ENCODE measurements at places on chromosomes 6 and 20.

DNA sequence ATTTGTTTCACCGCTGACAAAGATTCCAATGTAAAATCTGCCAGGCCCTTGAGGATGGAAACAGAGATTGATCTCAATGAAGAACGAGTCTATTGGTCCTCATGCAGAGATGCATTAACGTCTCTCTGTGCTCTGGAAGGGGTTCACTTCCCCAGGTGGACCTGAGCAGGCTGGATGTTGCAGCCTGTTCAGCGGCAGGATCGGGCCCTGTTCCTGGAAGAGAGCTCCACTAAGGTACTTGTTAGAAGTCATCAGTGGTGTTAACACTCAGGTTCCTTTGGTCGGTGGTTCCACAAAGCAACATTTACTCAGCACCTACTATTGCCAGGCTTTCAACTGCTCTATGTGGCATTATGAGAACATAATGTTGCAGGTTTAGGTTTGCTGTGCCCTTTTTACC lies 107.5 kb downstream of the TCP11 start:
- no peak for DNase-seq

- no peak for DNase-seq
These were observed 23.0 kb upstream of the RBPJL start for GRCh38 chr20:45283551-45284057.

DNA sequence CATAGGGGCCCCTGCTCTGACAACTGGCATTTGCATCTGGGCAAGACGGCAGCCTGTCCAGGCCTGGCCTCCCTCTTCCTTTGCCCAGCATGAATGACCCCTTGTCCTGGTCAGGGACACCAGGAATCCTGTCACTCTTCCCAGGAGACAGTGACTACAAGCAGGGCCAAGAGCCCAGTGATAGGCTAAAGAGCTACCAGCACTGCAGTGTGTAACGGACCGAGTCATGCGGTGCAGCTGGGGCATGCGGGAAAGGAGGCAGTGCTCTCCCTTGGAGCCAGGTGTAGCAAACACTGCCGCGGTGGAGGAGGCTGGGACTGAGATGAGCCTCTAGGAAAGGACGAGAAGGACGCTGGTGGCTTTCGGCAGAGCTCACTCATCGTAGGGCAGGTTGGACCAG lies 38.7 kb upstream of the DSP start:
- no peak for DNase-seq

- no peak for DNase-seq
These were observed 61.7 kb downstream of the MRPL14 start for GRCh38 chr6:44065443-44066140.

DNA sequence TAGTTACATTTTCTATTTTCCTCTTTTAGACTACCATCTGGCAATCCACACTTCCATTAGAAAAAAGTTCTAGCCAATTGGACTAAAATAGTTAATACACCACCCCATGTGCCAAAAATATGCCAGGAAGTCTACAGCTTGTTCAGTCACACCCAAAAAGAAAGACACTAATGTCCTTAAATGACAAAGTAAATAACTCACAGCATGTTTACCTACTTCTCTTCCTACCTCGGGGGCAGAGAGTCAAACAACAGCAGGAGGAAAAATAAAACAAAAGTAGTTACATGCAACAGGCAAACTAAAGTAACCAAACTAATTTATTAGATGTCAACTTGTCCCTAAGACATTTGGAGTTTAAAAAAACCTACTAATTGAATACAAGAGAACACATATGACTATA lies 57.0 kb downstream of the UBE3D start:
- DNase-seq = no peak
